ENCODE measurements at places on chromosomes 2 and 18.

DNA sequence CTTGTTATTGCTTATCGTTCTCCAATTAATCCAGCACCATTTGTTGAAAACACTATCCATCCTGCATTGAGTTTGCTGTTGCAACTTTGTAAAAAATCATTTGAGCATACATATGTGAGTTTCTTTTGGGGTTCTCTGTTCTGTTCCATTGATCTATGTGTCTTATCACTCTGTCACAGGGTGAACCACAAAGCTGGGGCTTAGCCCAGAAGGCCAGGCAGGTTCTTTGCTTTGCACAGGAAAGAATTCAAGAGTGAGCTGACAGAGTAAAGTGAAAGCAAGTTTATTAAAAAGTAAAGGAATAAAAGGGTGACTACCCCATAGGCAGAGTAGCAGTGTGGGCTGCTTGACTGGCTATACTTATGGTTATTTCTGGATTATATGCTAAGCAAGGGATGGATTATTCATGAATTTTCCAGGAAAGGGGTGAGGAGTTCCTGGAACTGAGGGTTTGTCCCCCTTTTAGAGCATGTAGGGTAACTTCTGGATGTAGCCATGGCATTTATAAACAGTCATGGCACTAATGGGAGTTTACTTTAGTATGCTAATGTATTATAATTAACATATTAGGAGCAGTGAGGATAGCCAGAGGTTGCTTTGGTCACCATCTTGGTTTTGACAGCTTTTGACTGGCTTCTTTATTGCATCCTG lies 46.8 kb downstream of the RNF138 start:
- no peak for DNase-seq

DNA sequence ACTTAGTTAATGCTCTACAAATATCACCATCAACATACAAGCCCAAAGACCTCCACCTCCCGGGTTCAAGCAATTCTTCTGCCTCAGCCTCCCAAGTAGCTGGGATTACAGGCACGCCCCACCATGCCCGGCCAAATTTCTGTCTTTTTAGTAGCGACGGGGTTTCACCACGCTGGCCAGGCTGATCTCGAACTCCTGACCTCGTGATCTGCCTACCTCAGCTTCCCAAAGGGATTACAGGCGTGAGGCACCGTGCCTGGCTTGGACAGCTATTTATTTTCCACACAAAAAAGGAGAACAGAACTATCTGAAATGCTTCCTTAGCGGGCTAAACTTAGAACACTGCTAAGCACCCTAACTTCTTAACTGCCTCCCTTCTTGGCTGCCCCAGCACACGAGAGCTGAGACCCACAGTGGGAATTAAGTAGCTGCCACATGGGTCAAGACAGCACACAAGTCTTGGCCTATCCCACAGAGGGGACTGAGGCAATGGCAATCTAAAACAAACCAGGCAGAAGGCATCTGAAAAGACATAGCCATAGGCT lies 24.8 kb downstream of the CYTIP start:
- no peak for DNase-seq

- DNase-seq: no peak
Measured at GRCh38 chr2:46309052-46309953, 12.1 kb downstream of the EPAS1 start.

GRCh38 chr2:43067254-43068040 lies 159.0 kb downstream of the ZFP36L2 start:
- no peak for DNase-seq

DNA sequence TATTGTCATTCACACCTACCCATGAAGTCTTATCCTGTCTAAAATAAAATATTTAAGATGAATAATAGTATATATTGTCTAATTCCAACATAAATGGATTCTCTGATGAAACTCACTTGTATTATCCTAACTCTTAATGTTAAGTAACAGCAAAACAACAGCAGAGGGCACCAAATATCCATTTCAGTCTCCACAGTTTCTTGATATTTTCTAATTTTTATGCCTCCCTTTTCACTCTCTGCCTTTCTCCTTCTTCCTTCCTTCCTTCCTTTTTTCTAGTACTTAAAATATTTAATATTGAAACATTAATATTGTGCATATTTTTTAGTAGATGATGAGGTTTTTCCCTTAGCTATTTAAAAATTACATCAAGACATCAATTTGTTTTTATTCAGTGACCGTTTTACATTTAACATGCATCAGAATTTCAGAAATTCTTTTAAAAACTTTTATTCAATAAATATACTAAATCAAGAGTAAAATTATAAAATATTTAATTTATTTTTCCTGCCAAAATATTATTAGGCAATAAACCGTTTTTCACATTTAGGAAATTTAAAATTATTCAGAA lies 97.6 kb downstream of the WDR7 start:
- DNase-seq: no peak

- no peak for DNase-seq
Measured at GRCh38 chr18:78407466-78407844, 572.2 kb upstream of the SALL3 start.

DNA sequence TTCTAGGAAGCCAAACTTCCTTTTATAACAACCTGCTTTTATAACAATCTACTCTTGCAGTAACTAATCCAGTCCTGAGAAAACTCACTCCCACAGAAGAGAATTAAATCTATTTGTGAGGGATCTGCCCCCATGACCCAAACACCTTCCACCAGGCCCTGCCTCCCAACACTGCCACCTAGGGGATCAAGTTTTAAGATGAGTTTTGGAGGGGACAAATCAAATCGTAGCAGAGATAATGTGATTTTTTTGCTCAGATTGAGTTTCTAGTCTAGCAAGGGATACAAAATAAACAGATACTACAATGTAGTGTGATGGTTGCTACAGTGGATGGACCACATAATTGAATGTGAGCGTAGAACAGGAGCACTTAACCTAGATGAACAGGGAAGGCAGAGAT lies 52.2 kb downstream of the NCOA1 start:
- no peak for DNase-seq

DNA sequence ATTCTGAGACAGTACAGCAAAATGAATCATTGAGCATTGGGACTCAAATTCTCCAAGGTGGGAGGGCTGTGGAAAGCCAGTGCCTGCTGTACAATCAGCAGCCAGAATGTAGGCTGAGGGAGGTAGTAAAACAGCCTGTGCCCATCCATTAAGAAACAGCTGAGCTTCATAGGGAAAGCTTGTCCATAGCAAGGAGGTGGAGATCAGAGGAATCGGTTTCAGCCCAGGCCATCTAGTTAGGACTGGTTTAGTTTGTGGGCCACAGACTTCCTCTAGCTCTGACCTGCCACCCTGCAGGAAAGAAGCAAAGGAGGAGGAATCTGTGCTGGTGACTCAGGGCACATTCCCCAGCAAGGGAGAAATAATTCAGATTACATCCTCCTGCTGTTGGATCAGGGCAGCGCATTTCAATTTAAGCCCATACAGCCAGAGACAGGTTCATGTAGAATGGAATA lies 333.4 kb downstream of the SETBP1 start:
- no peak for DNase-seq

DNA sequence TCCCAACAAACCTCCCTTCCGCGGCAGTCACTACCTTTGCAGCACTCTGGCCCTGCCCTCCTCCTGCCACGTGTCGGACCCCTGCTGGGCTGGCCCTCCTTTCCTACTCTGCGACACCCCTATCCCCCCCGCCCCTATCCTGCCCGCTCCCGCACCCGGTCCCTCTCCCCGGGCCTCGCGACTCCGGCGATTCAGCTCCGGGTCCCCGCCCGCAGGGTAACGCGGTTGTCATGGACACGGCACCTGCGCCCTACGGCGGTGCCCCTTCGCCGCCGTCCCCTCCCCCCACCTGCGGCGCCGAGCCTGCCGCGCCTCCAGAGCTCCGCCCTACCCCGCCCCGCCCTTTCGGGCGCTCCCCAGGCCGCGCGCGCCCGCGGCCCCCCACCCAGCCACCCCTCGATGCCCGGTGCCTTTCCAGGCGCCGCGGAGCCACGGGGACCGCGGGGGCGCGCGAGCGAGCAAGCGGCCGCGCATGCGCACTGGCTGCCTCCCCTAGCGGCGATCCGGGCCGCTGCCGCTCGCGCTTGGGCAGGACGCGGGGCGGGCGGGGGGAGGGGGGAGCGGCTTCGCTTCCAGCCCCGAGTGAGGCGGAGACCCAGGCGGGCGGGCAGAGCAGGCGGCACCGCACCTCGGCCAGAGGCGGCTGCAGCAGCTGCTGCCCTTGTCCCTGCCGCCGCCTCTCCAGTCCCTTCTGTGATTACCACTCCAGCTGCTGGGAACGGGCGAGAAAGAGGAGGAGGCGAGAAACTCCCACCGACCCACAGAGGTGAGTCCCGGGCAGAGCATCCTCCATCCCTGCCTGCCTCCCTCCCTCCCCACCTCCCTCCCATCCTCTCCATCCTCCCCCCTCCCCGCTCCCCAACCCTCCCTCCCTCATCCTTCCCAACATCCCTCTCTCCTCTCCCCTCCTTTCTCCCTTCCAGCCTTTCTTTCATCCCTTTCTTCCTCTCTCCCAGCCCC lies at the start of gene CTNNA2:
Gene CTNNA2 (plus strand): TSS at position 610 of the 960 bp plus-strand sequence.
- peak; percentile 3 for DNase-seq

DNA sequence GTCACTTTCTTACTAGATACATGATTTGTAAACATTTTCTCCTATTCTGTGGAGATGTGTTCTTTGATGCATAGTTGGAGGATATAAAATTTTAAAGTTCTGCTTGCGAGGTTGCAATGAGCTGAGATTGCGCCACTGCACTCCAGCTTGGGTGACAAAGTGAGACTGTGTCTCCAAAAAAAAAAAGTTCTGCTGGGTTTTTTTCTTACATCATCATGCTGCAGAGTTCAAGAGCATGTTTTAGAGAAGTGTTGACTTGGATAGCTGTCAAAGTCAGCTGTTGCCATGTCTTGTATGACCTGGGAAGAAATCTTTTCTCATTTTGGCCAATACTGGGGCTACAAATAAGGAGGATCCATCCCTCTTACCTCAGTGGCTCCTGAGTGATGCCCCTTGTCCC lies 71.3 kb downstream of the UGGT1 start:
- DNase-seq: no peak

DNA sequence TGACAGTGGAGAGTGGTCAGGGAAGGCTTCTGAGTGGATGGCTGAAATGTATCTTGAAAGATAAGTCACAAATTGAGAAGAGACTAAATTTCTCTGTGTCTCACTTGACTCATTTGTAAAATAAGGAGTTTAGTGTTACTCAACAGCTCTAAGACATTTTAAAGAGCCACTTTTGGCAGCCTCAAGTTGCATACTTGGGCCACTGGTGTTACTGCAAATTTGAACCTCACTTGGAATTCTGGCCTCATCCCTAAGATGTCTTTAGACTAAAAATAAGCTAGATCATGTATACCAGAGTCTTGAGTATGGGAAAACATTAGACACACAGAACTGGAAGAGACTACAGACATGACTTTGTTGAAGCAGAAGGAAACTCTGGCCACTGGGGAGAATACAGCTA lies 4.5 kb upstream of the MTLN start:
- DNase-seq: no peak

GRCh38 chr2:121697108-121697631 lies 39.5 kb downstream of the NIFK start:
- no peak for DNase-seq

DNA sequence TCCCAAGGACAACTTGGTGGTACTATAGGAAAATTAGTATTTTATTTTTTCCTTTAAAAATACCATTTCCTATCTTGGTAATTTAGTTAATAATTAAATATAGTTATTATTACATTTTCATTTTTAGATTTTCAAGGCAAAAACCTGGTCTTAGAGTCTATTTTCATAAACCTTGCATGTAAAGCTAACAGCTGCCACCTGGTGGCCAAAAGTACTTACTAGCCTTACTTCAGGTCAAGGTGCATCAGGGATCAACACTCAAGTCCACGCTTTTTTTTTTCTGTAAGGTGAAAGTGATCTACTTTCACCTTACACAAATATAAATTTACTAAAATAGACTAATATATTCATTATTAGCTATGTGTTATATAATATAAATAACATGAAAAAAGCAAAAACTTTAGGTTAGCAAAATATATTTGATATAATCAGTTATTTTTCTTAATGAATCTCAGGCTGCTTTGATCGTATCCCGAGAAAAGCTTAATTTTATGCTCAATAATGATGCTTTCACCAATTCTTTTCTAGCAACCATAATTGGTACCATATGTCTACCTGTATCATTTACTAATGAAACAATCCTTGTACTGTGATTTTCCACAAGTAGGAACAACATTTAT lies 62.5 kb downstream of the RELCH start:
- DNase-seq: peak; percentile 72

- no peak for DNase-seq
Measured at GRCh38 chr2:197088694-197089093, 162.2 kb upstream of the PGAP1 start.

GRCh38 chr18:37309059-37309458 lies 256.5 kb downstream of the CELF4 start:
- DNase-seq: no peak

DNA sequence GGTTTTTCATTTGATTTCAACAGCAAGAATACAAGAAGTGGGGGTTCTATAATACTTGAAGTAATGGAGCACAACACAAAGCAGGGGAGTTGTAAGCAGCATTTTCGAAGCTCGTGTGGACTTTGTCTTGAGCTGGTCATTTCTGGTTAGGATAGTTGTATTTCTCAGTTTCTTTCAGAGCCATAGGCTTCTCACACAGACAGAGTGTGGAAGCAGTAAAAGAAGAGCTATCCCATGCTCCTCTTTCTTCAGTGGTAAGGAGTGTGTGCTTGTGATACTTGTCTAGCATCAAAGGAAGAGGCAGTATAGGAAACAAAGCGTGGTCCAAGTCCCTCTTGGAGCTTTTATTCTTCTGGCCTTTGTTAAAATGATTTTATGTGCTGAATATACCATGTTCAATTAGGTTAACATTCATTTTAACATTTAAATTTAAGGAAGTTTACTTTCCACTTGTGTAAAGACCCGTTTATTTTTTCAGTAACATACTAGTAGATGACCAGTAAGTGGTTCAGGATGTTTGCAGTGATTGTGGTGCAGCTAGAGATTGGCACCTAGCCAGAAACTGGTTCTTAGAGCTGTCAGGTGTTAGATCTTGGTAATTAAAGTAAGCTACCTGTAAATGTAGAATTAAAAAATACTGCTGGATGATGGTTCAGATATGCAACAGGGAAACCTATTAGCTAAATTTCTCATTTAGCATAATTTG lies 14.6 kb downstream of the CCNYL1 start:
- DNase-seq: no peak

DNA sequence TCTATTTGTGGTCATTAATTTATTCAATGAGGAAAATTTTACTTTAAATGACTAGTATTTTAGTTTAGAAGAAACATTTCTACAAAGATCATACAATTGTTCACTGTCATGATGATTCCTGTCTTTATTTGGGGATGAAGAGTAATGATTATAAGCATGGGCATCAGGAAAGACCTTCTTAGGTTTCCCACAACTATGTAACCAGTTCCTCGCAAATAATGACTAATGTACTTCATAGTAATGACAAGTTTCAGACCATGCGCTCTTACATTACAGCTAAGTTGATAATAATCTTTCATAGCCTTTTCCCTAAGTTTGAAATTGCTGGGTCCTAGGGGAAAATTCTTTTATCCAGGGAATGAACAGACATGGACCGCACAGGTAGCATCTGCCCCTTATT lies 90.5 kb downstream of the MYO5B start:
- DNase-seq: no peak
